Activated CD4-positive, alpha-beta T cell treated with anti-CD3 and anti-CD28 coated beads, Interleukin-2, amount 10 ng/mL, durations not matched to agents 24 days and 14 days (primary cell): ENCODE measurements at places on chromosomes 4 and X. TPM values are rescaled to one million over a fixed set of nuclear protein-coding genes. Genes with fewer than 3 reads are reported as not detected.

DNA sequence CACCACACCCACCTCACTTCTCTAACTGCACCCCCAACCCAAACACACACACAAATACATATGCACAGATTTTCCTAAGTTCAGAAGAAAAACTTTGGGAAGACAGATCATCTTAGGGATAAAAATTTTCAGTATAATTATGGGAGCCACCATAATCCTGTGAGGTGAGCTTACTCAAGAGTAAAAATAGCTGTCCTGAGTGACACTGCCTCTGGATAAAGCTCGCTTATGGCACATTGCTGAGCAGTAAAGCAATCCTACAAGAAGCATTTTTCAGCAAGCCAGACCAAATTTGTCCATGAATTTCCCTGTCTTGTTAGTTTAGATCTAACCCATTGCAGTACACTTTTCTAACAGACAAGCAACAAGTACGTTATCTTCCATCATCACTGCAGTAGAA, 83.8 kb downstream of the INPP4B start:
- no peaks in the 10 kb centered on the region for H3K27me3 ChIP-seq
- H3K4me1 ChIP-seq = no peaks in the 10 kb centered on the region
- H3K36me3 ChIP-seq = no peaks in the 10 kb centered on the region

DNA sequence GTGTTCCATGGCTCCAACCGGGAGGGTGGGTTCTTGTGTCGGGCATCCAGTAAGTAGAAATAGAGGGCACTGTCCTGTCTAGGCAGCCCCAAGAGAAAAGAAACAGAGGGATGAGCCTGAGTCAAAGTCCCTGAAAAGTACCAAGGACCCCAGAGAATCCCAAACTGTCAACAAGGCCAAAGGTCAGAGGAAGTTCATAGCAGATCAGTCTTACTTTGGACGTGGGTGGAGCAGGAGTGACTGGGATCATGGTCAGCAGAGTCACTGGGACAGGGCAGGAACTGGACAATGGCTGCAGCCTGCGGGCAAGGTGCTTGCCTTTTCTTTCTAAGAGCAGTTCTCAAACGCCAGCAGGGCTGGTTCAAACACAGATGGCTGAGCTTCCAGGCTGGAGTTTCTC, 17.3 kb downstream of the F11 start:
- H3K36me3 ChIP-seq = no peaks in the 10 kb centered on the region
- no peak overlapping the region for H3K27ac ChIP-seq
- DNase-seq = no peak
- no peaks in the 10 kb centered on the region for H3K4me1 ChIP-seq
- H3K4me3 ChIP-seq = no peak overlapping the region
- H3K27me3 ChIP-seq = no peaks in the 10 kb centered on the region

DNA sequence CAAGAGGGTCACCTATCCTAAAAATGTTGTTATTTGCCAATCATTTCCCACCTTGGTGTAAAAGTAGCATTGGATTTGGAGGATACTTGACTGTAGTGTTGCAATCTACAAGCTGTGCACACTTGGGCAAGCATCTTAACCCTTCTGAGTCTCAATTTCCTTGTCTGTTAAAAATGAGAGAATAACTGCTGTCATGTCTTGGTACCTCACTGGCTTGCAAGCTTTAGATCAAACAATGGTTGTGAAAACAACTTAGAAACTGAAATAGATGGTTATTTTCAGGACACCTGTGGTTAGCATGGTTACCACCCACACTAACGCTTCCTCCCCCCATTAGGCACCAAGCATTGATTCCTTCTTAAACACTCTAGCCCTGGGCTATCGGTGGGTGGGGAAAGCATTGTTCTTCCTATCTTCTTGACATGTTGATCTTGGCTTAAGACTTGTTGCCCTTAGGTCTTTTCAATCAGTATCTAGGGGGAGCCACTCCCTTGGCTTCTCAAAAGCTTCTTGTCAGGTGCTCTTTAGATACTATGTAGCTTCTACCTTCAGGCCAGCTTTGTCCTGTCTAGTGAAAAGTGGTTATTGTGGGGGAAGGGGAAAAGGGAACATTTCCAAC, 10.6 kb upstream of the AMOT start:
- H3K27me3 ChIP-seq = peaks cover 3% of the 10 kb centered on the region
- H3K4me1 ChIP-seq = peaks cover 23% of the 10 kb centered on the region
- H3K36me3 ChIP-seq = no peaks in the 10 kb centered on the region
- H3K27ac ChIP-seq = no peak overlapping the region
- H3K4me3 ChIP-seq = no peak overlapping the region

GRCh38 chrX:53713987-53714579, 27.6 kb upstream of the HUWE1 start:
- H3K4me3 ChIP-seq = peak overlapping the region; percentile 85
- no peaks in the 10 kb centered on the region for H3K27me3 ChIP-seq
- peak; percentile 75 for DNase-seq
- H3K36me3 ChIP-seq = peaks cover 29% of the 10 kb centered on the region

DNA sequence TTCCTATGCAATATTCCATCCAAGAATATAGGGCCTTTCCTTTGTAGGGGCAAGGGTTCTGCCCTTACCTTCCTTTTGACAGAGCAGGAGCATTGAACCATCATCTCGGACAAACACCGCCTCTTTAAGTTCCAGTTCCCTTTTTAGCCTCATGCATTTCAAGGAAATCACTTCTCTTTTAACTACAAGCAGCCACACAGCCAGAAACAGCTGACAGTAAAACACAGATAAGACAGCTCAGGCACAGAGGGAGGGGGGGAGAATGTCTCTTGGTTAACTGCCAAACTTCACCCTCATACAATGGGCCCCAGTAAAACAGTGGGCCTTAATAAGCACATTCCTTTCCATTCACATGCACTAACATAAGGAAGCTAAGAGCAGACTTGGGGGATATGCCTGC, 648.3 kb downstream of the GABRG1 start:
- H3K4me3 ChIP-seq = no peak overlapping the region
- no peak for DNase-seq
- H3K27ac ChIP-seq = no peak overlapping the region
- H3K4me1 ChIP-seq = no peaks in the 10 kb centered on the region
- H3K36me3 ChIP-seq = no peaks in the 10 kb centered on the region

DNA sequence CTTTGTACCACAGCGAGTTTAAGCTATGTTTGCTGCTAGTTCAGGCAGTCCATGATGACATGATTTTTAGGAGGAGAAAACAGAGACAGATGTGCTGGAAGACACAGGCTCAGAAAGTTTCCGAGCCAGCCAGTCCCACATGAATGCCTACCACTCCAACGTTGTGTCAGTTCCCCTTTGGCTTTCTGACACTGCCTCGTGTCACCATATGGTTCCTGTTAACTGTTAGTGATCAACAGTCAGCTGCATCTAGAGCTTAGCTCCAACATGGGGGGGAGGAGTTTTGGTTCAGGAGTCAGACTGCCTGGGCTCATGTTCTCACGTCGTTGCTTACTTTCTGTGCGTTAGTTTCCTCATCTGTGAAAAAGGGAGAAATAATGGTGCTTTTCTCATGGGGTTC, 343.7 kb downstream of the MID1IP1 start:
- H3K4me1 ChIP-seq = peaks cover 1% of the 10 kb centered on the region
- DNase-seq = no peak

GRCh38 chr4:80307183-80307735, 28.3 kb upstream of the CFAP299 start:
- H3K36me3 ChIP-seq = no peaks in the 10 kb centered on the region
- no peak for DNase-seq
- no peaks in the 10 kb centered on the region for H3K4me1 ChIP-seq
- H3K27ac ChIP-seq = no peak overlapping the region

GRCh38 chr4:52367282-52367830, 291.7 kb downstream of the USP46 start:
- H3K4me3 ChIP-seq = no peak overlapping the region
- no peak for DNase-seq
- H3K4me1 ChIP-seq = no peaks in the 10 kb centered on the region

DNA sequence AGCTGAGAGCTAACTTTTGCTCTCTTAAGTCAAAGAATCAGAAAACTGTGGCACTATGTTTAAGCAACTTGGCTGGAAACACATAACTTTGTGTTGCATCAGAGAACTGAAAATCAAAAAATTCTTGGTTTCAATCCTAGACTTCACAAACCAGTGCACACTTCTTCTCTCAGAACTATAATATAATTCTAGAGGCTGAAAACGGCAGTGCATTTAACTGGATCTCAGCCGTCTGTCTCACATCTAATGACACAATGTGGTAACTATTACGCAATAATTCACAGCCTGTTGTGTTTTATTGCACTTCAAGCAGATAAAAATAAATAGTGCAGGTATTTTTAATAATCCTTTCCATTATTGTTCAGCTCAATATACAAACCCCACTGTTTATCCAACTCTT, 260.6 kb upstream of the DIAPH2 start:
- H3K27ac ChIP-seq = no peak overlapping the region
- H3K36me3 ChIP-seq = no peaks in the 10 kb centered on the region
- H3K4me3 ChIP-seq = no peak overlapping the region
- H3K27me3 ChIP-seq = no peaks in the 10 kb centered on the region
- DNase-seq = no peak

Gene AMMECR1
- 12.2 and 15.0 TPM in 2 replicates for total RNA-seq

Gene SYAP1
- 19.6 and 20.1 TPM in 2 replicates for total RNA-seq

Gene TMPRSS11D
- not detected in 2 replicates for total RNA-seq

Gene UNC5C
- not detected in 2 replicates for total RNA-seq

Gene DRD5
- not detected in 2 replicates for total RNA-seq

Gene SMIM10L2A
- total RNA-seq = 1.2 and 1.3 TPM in 2 replicates

Gene SPARCL1
- not detected in 2 replicates for total RNA-seq

Gene NEUROG2
- total RNA-seq = 0.16 and 0.17 TPM in 2 replicates
